Fibroblast of lung (primary cell): ENCODE measurements at places on chromosomes 2 and 18. TPM values are rescaled to one million over a fixed set of nuclear protein-coding genes. Genes with fewer than 3 reads are reported as not detected.

Gene MGAT5
- polyA plus RNA-seq, result 102 and 270 TPM in 2 replicates

Gene SGO2
- 6.9 and 15.5 TPM in 2 replicates for polyA plus RNA-seq

DNA sequence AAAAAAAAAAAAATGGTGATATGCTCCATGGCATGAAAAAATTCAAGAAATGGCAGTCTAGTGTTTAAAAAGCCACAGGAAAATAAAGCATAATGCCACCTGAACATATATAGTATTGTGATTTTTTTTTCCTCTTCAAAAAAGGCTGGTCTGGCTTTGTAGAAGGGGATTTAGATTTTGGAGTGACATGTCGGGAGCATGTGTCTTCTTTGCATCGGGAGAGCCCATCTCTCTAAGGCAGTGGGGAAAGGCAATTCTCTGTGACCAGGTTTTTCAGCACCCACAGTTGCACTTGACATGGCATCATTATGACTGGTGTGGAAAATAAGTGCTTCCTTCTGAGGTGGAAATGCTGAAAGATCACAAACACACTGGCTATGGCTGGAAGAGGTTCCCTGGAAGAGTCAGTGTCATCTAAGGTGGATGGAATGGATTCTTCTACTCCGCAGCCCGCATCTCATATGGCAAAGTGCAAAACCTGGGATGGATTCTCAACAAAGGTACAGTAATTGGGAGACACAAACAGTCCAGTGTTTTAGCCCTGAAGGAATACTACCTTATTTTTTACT is 172.5 kb downstream of the AGAP1 start:
- DNase-seq, result peak; percentile 95

GRCh38 chr2:40534528-40534927 is 82.6 kb upstream of the SLC8A1 start:
- no peak for DNase-seq

Gene SEH1L
- polyA plus RNA-seq, result 52.7 and 56.0 TPM in 2 replicates

DNA sequence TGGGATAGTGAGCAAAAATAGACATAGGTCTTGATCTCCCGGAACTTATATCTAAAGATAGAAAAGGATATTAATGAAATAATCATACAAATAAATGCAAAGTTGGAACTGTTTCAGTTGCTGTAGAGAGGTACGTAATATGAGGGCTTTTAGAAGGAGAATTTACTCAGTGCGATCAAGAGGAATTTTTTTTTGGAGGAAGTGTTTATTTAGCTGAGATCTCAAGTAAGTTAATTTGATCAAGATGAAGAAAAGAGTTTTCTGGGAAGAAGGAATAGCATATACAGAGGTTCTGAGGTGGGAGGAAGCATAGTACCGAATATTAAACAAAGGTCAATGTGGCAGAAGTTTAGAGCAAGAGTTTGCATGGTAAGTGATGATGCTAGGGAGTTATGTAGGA is 11.3 kb downstream of the MBD5 start:
- DNase-seq, result no peak

- DNase-seq, result peak; percentile 62
These were observed 258.5 kb downstream of the TWIST2 start for GRCh38 chr2:239106314-239106908.

- DNase-seq, result no peak
These were observed 20.9 kb upstream of the CFAP36 start for GRCh38 chr2:55498582-55498981.

DNA sequence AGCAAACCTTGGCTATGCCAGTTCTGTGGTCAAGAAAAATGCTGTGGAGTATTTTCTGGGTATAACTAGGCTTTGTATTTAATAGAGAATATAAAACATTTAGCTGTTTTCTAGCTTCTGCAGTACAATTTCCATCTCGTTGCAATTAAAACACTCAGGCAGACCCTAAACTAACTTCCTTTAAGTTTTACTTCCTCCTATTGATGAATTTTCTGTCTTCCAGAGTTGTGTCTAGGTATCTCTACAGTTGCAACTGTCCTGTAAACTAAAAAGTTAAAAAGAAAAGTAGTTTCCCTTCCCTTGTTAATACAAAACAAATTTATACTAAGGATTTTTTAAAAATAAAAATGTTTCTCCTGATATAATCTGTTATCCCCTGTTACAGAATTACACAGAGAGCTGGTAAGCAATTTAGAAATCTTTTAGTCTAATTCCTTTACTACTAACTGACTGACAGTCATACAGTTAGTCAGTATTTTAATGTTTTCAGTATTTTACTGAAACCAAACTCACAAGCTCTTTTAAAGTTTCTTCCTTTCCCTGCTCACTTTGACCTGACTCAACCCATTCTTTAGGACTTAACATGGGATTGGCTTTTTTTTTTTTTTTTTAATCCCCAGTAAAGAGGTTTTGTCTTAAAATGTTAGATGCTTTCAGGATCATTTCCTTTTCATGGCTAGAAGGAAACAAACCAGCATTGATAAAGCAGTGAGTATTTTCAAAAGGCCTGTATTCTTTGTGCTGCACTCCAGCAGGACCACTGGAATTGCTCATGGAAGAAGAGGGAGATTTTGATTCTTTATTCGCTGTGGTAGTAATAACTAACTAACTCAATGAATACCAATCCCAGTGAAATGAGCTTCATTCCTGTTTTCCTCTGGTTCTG is 22.9 kb downstream of the ITGAV start:
- DNase-seq, result no peak

Gene BMP10
- not detected in 2 replicates for polyA plus RNA-seq

- peak; percentile 97 for DNase-seq
These were observed 42.0 kb downstream of the MCFD2 start for GRCh38 chr2:46873604-46874068.

- peak; percentile 68 for DNase-seq
These were observed 143.9 kb upstream of the CREB1 start for GRCh38 chr2:207385903-207386302.

DNA sequence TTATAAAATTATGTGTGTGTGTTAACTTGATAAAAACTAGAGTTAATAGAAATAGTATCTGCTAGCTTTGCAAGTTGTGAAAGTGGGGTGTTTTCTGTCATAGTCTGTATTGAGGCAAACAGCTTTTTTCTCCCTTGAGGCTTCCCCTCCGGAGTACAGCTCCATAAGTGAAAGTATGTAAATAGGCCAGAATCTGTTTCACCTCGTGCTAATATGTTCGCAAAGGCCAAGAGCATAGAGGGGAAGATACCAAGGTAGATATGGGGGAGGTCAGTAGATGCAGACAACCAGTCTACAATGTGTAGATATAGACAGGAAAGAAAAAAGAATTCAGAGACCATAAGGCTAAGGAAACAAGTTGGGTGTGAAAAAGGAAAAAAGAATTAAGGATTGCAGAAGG is 72.9 kb downstream of the PTRHD1 start:
- no peak for DNase-seq

GRCh38 chr2:30731706-30732105 is 75.5 kb downstream of the CAPN13 start:
- DNase-seq, result no peak

Gene OR6B2
- not detected in 2 replicates for polyA plus RNA-seq

Gene ANKRD30BL
- not detected in 2 replicates for polyA plus RNA-seq

Gene FER1L5
- 0.16 and 0.24 TPM in 2 replicates for polyA plus RNA-seq

Gene MROH2A
- not detected in 2 replicates for polyA plus RNA-seq

- DNase-seq, result no peak
These were observed 177.3 kb upstream of the SPOPL start for GRCh38 chr2:138324068-138324771.

Gene TUBA4B
- not detected in 2 replicates for polyA plus RNA-seq

DNA sequence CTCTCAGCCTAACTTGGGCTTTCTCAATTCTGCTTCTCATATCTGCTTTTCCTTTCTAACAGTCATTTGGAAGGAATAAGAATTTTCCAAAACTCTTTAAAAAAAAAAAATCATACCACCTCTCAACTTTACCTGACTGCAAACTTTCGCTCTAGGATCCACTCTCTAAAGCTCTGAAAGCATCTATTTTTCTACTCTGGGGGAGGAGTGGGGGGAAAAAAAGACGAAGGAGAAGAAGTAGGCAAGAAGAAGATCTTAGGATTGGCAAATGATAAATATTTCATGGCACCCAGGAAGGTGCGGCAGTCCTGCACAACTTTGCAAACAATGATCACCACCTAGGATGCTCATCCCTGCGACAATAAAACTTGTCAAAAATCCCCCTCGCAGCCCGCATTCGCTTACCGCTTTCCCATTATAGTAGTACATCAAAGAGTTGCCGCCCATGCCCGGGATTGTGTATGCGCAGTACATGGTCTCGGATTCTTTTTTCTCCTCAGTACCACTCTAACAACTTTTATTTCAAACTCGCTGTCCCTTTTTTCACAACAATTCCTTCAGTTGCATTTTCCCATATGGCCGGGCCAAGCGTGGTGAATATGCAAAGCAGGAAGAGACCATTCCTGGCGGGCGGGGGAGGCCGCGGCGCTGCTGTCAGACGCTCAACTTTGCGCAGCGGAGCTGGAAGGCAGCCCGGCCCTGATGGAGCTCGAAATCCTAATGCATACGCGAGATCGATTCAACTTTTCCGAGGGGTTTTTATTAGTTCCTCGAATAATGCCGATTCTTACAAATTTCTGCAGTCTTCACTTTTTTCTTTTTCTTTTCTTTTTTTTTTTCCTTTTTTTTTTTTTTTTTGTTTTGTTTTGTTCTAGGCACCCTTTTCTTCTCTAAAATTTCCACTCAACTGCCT is 266.5 kb downstream of the TCF4 start:
- DNase-seq, result peak; percentile 93

DNA sequence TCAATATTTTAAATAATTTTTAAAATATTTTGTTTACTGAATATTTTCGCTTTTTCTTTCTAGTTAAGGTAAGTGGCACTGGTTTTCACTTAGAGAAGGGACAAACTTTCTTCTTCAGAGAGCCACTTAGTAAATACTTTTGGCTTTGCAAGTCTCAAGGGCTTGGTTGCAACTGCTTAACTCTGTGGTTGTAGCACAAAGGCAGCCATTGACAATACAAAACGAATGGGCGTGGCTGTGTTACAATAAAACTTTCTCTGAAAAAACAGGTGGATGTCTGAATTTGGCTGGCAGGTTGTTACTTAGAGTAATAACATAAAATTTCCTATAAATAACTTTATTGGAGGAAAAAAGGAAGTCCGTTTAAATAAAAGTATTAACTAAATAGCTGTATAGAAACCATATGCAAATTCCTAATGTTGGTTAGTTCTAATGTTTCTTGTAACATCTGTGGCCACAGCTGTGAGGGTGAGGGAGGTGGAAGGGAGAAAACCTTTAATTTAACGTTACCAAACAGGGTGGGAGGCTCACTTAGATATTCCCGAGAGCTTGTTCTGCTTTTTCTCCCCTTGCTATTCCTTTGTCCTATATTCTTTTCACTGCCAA is 62.4 kb upstream of the TNP1 start:
- DNase-seq, result no peak
